ENCODE measurements at places on chromosomes 11 and 22.

- DNase-seq, result no peak
- H3K36me3 ChIP-seq, result no peaks in the 10 kb centered on the region
- no peak overlapping the region for H3K27ac ChIP-seq
- no peak overlapping the region for H3K4me3 ChIP-seq
Observed at GRCh38 chr11:1968454-1969002, 21.4 kb downstream of the MRPL23 start.

GRCh38 chr11:35079611-35080010 lies 59.4 kb upstream of the CD44 start:
- peak overlapping the region; percentile 98 for H3K27ac ChIP-seq
- DNase-seq, result no peak
- peaks cover 87% of the 10 kb centered on the region for H3K4me1 ChIP-seq
- H3K27me3 ChIP-seq, result no peaks in the 10 kb centered on the region

- H3K27me3 ChIP-seq, result no peaks in the 10 kb centered on the region
- no peaks in the 10 kb centered on the region for H3K36me3 ChIP-seq
- no peak overlapping the region for H3K4me3 ChIP-seq
- no peak overlapping the region for H3K27ac ChIP-seq
- no peaks in the 10 kb centered on the region for H3K4me1 ChIP-seq
- DNase-seq, result no peak
Observed at GRCh38 chr11:106178361-106178760, 100.9 kb downstream of the AASDHPPT start.

DNA sequence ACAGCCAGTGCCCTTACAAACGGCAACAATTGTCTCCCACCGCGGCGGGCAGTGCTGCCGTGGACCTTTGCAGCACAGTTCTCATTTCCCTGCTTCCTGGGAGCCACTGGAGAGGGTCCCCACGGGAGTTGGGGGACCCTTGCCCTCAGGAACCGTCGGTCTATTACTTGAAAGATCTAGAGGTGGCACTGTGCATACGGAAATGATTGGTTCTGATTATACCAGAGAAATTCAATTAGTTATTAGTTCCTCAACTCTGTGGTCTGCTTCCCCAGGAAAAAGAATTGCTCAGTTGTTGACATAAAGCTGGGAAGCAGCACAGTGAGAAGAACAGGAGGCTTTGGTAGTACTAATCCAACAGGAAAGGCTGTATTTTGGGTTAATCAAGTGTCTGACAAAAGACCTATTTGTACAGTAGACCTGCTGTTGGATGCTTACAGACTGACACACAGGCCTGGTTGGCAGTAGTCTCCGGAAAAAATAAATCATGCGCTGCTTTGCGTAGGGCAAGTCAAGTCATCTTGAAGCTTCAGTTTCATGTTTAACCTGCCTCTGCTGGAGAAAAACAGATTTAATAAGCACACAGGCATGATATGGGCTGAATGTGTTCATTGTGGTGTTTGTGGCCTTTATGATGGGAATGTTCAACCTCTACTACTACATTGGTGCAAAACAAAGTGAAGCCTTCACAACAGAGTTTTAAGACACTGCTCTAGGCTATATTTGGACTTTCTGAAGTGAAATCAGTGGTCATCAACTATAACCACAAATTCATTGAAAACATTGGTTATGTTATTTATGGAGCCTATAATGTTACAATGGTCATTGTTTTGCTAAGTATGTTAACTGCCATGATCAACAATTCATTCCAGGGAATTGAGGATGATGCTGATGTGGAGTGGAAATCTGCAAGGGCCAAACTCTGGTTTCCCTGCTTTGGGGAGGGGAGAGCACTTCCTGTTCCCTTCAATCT lies 54.6 kb upstream of the SC5D start:
- H3K27ac ChIP-seq, result no peak overlapping the region
- no peak for DNase-seq
- no peak overlapping the region for H3K4me3 ChIP-seq
- H3K27me3 ChIP-seq, result peaks cover 16% of the 10 kb centered on the region
- H3K4me1 ChIP-seq, result peaks cover 30% of the 10 kb centered on the region
- no peaks in the 10 kb centered on the region for H3K36me3 ChIP-seq

GRCh38 chr11:65896034-65896999 lies 3.9 kb downstream of the FOSL1 start:
- peaks cover 44% of the 10 kb centered on the region for H3K4me1 ChIP-seq
- H3K27me3 ChIP-seq, result no peaks in the 10 kb centered on the region
- H3K4me3 ChIP-seq, result no peak overlapping the region
- no peak for DNase-seq
- H3K27ac ChIP-seq, result peak overlapping the region; percentile 43

DNA sequence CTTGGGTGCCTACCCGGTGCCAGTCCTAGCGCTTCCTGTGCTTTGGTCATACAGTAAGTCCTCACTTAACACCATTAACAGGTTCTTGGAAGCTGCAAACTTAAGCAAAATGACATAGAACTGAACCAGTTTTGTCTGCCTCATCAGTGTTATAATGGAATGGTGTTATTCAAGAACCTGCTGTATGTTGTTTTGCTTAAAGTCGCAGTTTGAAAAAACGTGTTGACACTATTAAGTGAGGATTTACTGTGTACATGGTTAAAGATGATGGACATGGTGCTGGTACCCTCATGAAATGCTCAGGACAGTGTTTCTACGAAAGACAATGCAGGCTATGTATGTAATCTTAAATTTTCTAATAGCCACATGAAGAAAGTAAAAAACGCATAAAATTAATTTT lies 41.3 kb downstream of the PPP6R3 start:
- H3K4me3 ChIP-seq, result no peak overlapping the region
- peaks cover 5% of the 10 kb centered on the region for H3K36me3 ChIP-seq
- no peaks in the 10 kb centered on the region for H3K27me3 ChIP-seq

DNA sequence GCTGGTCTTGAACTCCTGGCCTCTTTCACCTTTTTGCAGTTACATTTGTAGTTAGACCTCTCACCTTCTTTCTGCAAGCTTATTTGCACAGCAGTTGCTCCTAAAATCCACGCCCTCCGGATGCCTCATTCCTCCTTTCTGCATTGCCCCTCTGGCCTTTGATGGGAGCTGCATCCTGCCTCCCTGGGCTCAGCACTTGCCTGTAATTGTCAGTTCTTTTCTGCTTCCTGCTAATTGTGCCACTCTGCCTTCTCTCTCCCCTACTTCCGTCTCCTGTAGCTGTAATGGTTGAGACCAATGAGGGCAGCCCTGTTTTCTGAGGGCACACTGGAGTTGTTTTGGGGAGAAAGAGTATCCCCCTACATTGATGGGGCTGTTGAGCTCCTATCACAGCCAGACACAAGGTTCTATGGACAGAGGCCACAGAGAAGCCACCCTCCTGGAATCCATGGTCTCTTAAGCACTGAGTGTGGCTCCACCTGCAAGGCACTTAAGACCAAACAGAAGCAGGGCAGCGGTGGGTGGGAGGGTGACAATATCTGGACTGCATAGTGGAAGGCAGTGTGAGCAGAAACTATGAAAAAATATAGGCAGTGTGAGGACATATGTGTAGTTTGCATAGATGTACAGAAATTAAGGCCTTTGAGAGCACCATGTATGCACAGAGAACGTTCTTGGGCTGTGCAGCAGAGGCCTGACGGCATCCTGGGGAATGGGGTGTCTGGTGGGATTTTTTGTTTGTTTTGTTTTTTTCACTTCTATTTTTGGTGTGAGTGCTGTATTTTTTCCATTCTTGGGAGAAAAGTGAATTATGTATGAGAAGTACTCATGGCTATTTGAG lies 30.5 kb downstream of the YDJC start:
- H3K27ac ChIP-seq, result peak overlapping the region; percentile 1
- H3K27me3 ChIP-seq, result no peaks in the 10 kb centered on the region
- no peak for DNase-seq
- peaks cover 23% of the 10 kb centered on the region for H3K4me1 ChIP-seq

DNA sequence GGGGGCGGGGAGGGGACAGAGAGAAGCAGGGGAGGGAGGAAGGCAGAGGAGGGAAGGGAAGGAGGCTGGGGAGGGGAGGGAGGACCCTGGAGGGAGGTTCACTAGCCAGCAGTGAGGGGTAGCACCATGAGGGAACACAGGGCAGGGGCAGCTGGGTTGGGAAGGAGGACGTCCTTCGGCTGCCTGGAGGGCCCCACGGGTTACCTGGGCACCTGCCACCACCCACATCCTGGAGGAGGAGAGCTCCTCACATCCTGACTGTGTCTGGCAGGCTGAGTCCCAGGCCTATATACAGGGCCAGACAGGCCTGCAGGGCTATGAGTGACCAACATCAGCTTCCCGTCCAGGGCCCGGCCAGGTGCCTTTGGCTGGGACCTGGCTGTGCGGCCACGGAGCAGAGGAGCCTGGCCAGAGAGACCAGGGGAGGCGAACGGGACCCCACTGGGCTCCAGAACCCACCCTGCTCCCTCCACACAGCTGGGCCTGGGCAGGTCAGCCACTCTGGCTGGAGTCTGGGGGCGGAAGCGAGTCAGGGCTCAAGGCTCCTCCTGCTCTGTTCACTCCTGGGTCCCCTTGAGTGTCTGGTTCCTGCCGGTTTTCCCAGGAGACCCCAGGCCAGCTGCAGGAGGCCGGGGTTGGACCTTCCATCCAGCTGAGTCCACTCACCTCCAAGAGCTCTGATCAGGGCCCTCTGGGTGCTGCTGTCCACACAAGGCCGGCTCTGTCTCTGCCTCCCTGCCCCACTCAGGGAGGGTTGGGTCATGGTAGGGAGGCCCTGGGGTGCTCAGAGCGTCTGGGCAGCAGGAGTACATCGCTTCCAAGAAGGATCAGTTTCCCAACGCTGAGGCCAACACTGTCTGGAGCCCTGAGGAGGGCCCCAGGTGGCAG lies 677.7 kb downstream of the BRD1 start:
- H3K27ac ChIP-seq, result no peak overlapping the region
- no peaks in the 10 kb centered on the region for H3K27me3 ChIP-seq
- H3K36me3 ChIP-seq, result no peaks in the 10 kb centered on the region
- H3K4me3 ChIP-seq, result no peak overlapping the region
- H3K4me1 ChIP-seq, result no peaks in the 10 kb centered on the region
- DNase-seq, result no peak

DNA sequence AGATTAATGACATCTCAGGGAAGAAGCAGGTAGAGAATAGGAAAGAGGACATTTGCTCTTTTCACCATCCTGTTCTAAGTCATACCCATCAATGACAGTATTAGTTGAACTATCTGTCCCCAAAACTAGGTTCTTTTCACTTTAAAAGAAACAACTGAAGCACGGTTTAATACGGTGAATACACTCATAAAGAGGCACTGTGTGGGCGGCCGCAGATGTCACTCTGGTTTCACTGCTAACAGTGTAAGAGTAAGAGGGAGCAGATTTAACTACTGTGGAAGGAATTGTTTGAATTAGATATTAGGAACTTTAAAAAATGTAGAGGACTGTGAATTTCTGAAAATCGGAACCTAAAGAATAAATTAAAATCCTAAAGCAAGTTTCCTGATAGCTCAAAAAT lies 49.5 kb downstream of the VSIG10L2 start:
- no peak overlapping the region for H3K4me3 ChIP-seq
- no peak for DNase-seq
- H3K36me3 ChIP-seq, result no peaks in the 10 kb centered on the region

DNA sequence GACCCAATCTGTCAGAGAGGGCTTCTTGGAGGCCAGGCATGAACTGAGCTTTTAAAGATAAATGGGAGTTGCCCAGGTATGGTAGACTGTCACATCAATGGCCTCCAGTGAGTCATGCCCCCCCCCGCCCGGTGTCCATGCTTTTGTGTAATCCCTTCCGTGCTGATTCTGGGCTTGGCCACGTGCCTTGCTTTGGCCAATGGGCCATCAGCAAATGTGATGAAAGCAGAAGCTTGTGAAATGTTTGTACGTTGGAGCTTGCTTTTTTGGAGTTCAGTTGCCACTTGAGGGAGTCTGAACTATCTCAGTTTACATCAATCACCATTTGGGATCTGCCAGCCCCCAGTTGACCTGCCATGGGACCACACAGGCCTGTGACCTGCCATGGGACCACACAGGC lies 4.3 kb upstream of the THY1 start:
- H3K36me3 ChIP-seq, result no peaks in the 10 kb centered on the region
- peaks cover 29% of the 10 kb centered on the region for H3K27me3 ChIP-seq

DNA sequence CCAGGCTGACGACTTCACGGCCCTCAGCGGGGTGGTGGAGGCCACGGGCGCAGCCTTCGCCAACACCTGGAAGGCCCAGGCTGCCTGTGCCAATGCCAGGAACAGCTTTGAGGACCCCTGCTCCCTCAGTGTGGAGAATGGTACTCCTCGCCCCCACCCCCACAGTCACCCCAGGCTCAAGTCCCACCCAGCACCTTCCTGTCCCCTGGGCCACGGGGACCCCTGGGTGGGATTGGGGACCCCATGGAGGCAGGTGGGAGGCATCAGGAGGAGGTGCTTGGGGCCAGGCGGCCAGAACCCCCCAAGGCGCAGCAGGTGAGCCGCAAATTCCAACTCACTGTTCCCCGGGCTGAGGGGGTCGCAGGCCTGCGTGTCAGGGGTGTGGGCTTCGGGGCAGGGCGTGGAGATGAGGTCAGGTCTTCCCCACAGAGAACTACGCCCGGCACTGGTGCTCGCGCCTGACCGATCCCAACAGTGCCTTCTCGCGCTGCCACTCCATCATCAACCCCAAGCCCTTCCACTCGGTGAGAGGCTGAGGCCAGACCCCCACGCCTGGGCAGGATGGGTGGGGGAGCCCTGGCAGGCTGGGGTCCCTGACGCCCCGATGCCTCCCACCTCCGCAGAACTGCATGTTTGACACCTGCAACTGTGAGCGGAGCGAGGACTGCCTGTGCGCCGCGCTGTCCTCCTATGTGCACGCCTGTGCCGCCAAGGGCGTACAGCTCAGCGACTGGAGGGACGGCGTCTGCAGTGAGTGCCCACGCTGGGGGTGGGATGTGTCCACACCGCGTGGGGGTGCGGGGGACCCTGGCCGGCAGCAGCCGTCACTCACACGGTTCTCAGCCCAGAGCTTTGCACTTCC lies 9.4 kb downstream of the MUC5B start:
- H3K4me1 ChIP-seq, result no peaks in the 10 kb centered on the region
- no peaks in the 10 kb centered on the region for H3K27me3 ChIP-seq
- H3K27ac ChIP-seq, result no peak overlapping the region
- DNase-seq, result no peak
- no peak overlapping the region for H3K4me3 ChIP-seq
- H3K36me3 ChIP-seq, result no peaks in the 10 kb centered on the region

DNA sequence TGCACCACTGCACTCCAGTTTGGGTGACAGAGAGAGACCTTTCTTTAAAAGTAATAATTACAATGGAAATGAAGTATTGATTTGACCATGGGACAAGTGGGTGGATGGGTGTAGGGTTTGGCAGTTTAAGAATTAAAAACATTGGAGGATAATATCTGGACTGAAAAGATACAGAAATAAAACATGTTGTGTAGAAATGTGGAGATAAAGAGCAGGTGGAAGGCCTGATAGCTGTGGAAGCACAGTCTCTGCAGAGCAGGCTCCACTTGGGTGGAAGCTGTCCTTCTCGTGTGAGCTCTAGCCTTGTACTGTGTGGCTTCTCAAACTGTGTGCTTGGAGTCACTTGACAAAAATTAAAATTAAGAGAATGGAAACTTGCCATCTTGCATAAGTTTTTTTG lies 25.6 kb downstream of the APLP2 start:
- H3K4me1 ChIP-seq, result no peaks in the 10 kb centered on the region
- H3K27ac ChIP-seq, result no peak overlapping the region
- no peak for DNase-seq

- H3K4me3 ChIP-seq, result no peak overlapping the region
- no peak overlapping the region for H3K27ac ChIP-seq
Observed at GRCh38 chr11:41040474-41040873, 419.0 kb downstream of the LRRC4C start.
